ENCODE measurements at places on chromosomes 2 and 18. TPM values are rescaled to one million over a fixed set of nuclear protein-coding genes. Genes with fewer than 3 reads are reported as not detected.

The ELOA2 gene
- total RNA-seq = not detected

The MAL gene
- total RNA-seq = 54.6 TPM

DNA sequence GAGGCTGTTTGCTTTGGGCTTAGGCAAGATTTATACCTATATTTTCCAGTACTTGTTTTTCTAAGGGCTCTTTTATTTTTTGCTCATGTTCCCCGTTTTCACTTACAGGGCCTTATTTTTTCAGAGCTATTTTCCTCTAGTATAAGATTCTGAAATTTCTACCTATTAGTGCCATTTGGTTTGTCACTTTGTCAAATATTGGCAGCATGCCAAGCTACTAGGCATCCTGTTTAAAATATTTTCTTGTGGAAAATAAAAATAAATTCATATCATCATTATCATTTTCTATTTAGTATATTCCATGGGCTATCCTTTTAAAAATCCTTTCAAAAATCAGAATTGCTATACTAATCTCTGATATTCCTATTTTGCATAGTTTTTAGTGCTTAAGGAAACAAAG is 64.8 kb upstream of the CHST9 start:
- H3K4me3 ChIP-seq = no peak overlapping the region
- DNase-seq = no peak
- H3K36me3 ChIP-seq = no peaks in the 10 kb centered on the region
- H3K4me1 ChIP-seq = no peaks in the 10 kb centered on the region

The CRYGC gene
- total RNA-seq = not detected

DNA sequence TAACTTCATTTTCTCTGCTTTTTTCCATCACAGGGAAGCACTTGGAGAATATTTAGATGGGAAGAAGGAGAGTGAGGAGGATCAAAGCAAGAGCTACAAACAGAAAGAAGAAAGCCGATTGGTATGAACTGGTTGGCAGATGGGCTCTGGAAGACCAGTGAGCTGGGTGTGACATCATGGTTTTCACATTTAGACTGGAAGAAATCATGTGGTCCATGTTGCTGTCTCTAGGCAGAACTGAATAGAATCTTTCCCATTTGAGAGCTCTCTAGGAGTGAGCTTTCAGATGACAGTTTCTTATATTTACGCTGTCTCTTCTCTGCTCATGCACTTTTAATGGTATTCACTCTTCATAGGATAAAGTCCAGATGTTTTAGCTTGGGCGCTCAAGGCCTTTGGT is 12.6 kb downstream of the DRC1 start:
- peaks cover 12% of the 10 kb centered on the region for H3K27me3 ChIP-seq
- no peaks in the 10 kb centered on the region for H3K36me3 ChIP-seq
- H3K4me1 ChIP-seq = peaks cover 13% of the 10 kb centered on the region
- no peak for DNase-seq

DNA sequence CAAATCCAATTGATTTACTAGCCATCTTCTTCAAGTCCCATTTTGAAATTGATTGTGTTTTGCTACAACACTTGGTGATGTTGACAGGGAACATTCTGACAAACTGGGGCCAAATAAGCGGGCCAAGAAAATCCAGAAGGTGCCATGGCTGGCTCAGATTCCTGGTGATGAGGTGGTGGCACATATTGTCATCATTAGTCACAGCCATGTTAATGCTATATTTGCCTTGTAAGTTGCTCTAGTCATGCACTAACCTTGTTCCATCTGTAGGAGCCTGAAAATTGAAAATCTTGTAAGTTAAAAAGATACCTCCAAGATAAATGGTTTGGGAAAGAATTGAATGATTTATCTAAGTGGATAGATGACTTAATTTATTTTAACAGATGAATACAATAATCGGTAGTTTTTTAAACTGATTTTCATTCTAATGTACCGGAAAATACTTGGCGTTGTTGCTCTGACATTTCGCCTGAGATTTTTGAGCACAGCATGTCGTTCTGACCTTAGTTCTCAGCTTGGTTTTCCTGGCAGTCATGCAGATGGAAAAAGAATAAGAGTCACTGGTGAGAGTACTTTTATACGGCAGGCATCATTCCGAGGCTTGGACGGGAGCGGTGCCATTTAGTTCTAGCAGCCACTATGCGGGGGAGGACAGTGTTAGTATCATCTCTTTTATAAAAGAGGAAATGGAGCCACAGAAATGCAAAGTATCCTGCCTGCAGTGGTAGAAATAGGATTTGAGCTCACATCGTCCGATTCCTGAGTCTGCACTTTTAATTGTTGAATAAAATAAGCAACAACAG is 133.9 kb downstream of the ZNF532 start:
- H3K36me3 ChIP-seq = no peaks in the 10 kb centered on the region
- no peak overlapping the region for H3K27ac ChIP-seq
- H3K27me3 ChIP-seq = peaks cover under 1% of the 10 kb centered on the region
- no peak overlapping the region for H3K4me3 ChIP-seq

DNA sequence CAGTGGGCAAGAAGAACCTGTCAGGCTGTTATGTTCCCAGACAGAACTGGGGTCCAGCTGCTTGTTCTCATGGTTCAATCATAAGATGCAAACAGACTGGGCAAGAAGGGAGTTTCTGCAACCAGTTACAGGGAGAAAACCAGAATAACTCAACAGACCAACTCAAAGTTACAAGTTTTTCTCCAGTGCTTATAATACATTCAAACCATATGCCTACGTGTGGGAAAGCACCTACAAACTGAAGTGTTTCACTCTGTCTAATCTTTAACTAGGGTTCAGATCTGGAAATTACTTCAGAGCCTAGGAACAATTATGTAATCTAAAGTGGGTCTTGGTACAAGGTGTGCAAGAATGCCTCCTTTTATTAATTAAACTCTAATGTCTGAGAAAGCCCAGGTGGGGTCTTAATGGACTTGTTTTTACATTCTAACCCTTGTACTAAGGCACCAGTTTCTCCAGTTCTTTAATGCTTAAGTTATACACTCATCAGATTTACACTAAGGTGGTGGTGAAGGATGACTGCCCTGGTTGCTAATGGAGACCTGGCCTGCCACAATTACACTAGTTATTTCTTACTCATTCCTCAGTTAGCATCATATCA is 951.9 kb downstream of the TSN start:
- no peaks in the 10 kb centered on the region for H3K4me1 ChIP-seq
- no peaks in the 10 kb centered on the region for H3K36me3 ChIP-seq
- no peaks in the 10 kb centered on the region for H3K27me3 ChIP-seq
- H3K4me3 ChIP-seq = no peak overlapping the region

- no peak overlapping the region for H3K27ac ChIP-seq
- DNase-seq = no peak
- no peak overlapping the region for H3K4me3 ChIP-seq
These were observed 585.2 kb downstream of the CPS1 start for GRCh38 chr2:211141646-211142045.

- H3K36me3 ChIP-seq = peaks cover 18% of the 10 kb centered on the region
- no peak for DNase-seq
- peaks cover 68% of the 10 kb centered on the region for H3K4me1 ChIP-seq
- H3K27me3 ChIP-seq = peaks cover 10% of the 10 kb centered on the region
- H3K4me3 ChIP-seq = no peak overlapping the region
These were observed 22.2 kb upstream of the YWHAQ start for GRCh38 chr2:9652898-9653479.

The RNU2-63P gene
- total RNA-seq = 21.2 TPM

The PFN4 gene
- total RNA-seq = not detected

GRCh38 chr2:18243816-18244215 is 316.6 kb downstream of the RDH14 start:
- H3K36me3 ChIP-seq = no peaks in the 10 kb centered on the region
- H3K27ac ChIP-seq = no peak overlapping the region
- no peak for DNase-seq
- no peak overlapping the region for H3K4me3 ChIP-seq

- no peak overlapping the region for H3K4me3 ChIP-seq
- no peaks in the 10 kb centered on the region for H3K27me3 ChIP-seq
- no peak for DNase-seq
- no peak overlapping the region for H3K27ac ChIP-seq
- peaks cover 48% of the 10 kb centered on the region for H3K4me1 ChIP-seq
These were observed 75.0 kb downstream of the BCL2 start for GRCh38 chr18:63244607-63245006.

- no peak overlapping the region for H3K27ac ChIP-seq
- H3K4me1 ChIP-seq = no peaks in the 10 kb centered on the region
- no peaks in the 10 kb centered on the region for H3K27me3 ChIP-seq
- H3K36me3 ChIP-seq = peaks cover 1% of the 10 kb centered on the region
- no peak for DNase-seq
These were observed 336.5 kb downstream of the TNS1 start for GRCh38 chr2:217666338-217666737.

DNA sequence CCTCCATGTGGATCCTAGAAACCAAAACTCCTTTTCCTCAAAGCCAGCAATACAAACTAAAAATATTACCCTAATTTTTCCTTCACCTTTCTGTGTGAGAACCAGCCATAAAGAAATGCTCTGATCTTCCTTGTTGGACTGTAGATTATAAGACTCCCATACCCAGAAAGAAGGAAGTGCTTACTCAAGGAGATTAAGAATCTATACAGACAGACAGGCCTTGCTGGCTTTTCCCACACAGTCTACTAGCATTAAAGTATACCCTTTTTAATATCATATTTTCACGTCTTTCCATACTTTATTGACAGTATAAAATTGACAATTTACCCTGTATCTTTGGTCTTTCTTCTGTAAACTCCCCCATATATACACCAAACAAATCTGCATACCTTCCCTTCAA is 139.0 kb downstream of the GULP1 start:
- no peak overlapping the region for H3K4me3 ChIP-seq
- H3K4me1 ChIP-seq = no peaks in the 10 kb centered on the region
- H3K27ac ChIP-seq = no peak overlapping the region
- no peak for DNase-seq

The MAP3K19 gene
- not detected for total RNA-seq

DNA sequence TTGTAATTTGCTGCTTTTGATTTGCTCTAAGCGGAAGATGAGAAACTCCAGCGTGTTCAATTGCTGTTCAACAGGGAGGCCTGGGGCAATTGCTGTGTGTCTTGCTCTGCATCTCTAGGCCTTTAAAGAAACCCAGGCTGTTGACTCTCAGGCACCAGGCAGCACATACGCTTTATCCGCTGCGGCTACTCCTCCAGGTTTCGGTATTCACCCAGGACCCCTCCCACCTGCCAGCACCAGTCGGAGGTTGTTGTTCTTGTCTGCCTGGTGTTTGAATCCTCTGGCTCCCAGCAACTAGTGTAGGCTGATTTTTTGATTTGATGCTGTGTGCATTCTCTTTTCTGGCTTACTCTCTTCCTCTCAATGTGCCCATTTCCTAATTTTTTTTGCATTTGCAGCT is 383.1 kb downstream of the TSN start:
- no peaks in the 10 kb centered on the region for H3K36me3 ChIP-seq
- H3K4me3 ChIP-seq = no peak overlapping the region
- no peak for DNase-seq
- H3K4me1 ChIP-seq = no peaks in the 10 kb centered on the region
- no peak overlapping the region for H3K27ac ChIP-seq
- no peaks in the 10 kb centered on the region for H3K27me3 ChIP-seq

GRCh38 chr2:105813405-105813804 is 68.7 kb downstream of the NCK2 start:
- H3K27ac ChIP-seq = no peak overlapping the region
- no peaks in the 10 kb centered on the region for H3K27me3 ChIP-seq
- H3K4me1 ChIP-seq = peaks cover 42% of the 10 kb centered on the region
- H3K4me3 ChIP-seq = no peak overlapping the region

The IL36A gene
- total RNA-seq = 0.42 TPM

GRCh38 chr2:64017811-64018700 is 1.2 kb downstream of the VPS54 start:
- peaks cover 37% of the 10 kb centered on the region for H3K4me1 ChIP-seq
- no peaks in the 10 kb centered on the region for H3K27me3 ChIP-seq
- H3K27ac ChIP-seq = peak overlapping the region; percentile 91
- peak overlapping the region; percentile 96 for H3K4me3 ChIP-seq
- DNase-seq = no peak
- H3K36me3 ChIP-seq = peaks cover 15% of the 10 kb centered on the region

GRCh38 chr2:42360493-42360889 is 526 bp downstream of the COX7A2L start:
- DNase-seq = no peak
- H3K27me3 ChIP-seq = peaks cover 3% of the 10 kb centered on the region
- peaks cover 12% of the 10 kb centered on the region for H3K36me3 ChIP-seq
- peak overlapping the region; percentile 88 for H3K27ac ChIP-seq
- peak overlapping the region; percentile 83 for H3K4me3 ChIP-seq

The DSC2 gene
- not detected for total RNA-seq

GRCh38 chr2:5777131-5777535 is 84.9 kb downstream of the SOX11 start:
- H3K27me3 ChIP-seq = no peaks in the 10 kb centered on the region
- DNase-seq = no peak
- no peaks in the 10 kb centered on the region for H3K4me1 ChIP-seq
- H3K4me3 ChIP-seq = no peak overlapping the region

The PASK gene
- total RNA-seq = 71.9 TPM
